Stimulated activated naive CD4-positive, alpha-beta T cell (primary cell): ENCODE measurements at places on chromosomes 2 and 18.

DNA sequence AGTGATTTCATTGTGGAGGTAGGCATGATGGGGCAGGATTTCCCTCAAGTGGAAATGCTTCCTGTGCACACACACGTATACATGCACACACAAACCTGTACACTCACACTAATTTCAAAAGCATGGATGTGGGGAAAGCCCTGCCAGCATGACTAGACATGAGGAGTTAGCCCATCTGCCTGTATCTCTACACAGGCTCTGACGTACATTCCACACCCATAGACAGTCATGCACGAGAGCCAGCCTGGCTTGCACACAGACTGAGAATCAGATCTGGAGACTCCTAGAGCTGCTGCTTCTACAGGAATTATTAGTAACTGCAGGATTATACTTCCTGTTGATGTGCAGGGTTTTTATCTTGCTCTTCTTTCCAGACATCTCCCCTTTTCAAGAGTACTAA lies 27.3 kb upstream of the NFU1 start:
- DNase-seq, result no peak

DNA sequence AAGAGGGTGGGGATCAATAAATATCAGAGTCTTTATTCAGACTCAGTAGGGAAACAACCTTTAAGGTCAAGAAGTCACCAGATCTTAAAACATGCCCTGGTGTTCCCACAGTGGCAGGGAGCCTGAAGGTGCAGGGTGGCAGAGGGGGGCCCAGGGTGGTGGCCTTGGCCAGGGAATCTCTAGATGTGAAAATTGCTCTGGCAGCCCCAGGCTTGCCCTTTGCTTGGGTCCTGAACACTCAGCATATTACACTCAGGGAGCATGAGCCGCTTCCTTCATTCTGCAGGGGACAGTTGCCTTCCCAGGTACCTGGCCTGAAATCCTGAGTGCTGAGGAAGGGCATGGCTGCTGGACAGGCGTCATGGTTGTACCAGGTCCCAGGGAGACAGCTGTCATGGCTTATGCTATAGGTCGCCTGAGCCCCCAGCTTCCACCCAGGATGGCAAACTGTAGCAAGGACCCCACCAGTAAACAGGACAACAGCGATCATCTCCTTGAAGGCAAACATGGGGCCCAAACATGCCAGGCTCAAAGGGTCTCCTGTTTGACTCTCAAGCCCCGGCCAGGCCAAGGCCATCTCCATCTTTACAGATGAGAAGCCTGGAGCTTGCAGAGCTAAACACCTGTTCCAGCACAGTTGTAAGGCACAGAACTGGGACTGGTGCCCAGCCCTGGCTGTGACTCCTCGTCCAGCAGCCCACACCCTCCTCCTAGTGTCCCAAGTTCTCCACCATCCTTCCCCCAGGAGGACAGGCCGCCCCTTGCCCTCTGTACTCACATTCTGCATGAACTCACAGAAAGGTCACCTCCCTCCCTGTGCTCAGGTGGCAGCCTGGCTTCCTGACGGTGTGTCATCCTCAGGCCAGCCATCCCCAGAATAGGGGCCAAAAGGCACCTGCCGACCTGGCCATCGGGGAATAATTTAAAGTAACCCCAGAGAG lies 14.6 kb downstream of the ABCG8 start:
- DNase-seq, result no peak

DNA sequence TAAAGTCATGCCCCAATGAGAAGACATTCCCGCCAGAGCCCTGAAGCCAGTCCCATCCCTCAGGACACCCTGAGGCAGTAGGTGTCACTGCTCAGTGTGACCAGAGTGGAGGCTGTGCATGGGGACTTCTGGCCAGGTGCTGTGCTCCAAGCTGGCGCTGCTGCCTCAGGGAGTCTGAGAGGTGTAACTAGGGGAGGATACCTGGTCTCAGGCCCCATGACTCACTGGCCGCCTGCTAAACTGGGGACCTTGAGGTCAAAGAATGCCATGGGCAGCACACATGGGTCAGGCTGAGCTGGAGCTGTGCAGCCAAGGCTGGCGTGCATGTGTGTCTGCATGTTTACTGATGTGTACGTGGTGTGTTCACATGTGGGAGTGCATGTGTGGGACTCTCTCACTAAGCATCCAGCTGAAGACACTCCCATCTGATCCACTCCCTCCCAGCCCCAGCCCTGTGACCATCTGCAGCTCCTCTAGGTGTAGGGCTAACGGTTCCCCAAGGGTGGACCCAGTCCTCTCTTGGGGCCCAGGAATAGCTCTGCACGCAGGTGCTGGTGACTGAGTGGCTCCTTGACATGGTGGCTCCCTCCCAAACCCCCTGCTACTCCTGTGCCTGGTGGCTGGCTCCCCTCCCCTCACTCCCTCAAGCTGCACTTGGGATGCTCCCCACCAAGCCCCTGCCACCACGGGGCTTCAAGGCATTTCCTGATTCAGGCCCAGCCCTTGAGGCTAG lies 16.5 kb downstream of the HS6ST1 start:
- no peak for DNase-seq

DNA sequence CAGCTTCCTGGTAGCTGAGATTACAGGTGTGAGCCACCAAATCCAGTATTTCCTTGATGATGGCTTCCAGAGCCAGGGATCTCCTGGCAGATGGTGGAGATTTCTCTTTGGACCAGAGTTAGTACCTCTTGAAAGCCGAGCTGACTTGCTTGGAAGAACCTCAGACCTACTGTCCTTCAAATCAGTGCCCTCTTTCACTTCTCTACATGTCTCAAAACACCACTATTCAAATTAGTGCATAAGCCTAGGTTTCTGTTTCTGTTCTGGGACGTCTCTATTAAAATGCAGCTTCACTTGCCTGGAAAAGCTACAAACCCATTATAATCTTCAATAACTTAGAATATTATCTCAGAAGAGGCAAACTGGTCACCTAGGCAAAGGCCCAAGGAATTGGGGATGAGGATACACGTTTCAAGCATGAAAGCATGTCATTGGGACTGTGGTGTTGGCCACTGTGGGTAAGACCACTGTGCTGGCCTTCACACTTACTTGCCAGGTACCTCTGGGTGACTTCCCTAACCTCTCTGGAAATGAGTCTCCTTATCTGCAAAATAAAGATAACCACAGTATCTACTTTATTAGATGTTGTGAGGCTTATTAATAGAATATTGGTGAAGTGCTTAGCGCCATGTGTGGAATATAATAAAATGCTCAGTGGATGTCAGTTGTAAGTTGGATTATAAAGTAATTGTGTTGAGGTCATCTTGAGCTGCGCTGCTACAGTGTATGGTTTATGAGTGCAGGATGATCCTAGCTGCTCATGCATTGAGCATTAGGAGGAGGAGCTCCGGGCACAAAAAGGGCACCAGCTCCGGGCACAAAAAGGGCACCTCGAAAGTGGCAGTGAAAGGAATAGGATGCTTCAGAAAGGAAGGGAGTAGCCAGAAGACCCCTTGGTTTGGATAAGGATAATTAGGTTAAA lies 84.5 kb downstream of the DOCK10 start:
- DNase-seq, result no peak

GRCh38 chr2:84628486-84628885 lies 112.2 kb downstream of the DNAH6 start:
- DNase-seq, result no peak

DNA sequence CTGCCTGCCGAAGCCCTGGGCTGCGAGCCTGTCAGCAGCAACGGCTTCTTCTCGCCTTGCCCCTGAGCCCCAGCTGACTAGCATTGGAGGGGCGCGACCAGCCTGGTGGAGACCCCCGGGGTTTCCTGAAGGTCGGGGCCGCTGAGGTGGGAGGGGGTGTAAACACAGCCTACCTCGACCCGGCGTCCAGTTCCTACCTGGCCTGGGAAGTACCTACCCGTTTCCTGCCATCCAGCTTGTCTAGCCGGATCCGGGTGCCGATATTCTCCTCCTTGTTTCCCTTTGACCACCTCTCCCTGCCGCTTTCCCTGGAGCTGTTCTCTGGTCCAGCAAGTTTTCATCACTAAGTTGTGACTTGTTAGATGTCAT lies 511 bp downstream of the MOB4 start:
- no peak for DNase-seq

- no peak for DNase-seq
Observed at GRCh38 chr2:19458427-19459003, 100.1 kb upstream of the OSR1 start.

DNA sequence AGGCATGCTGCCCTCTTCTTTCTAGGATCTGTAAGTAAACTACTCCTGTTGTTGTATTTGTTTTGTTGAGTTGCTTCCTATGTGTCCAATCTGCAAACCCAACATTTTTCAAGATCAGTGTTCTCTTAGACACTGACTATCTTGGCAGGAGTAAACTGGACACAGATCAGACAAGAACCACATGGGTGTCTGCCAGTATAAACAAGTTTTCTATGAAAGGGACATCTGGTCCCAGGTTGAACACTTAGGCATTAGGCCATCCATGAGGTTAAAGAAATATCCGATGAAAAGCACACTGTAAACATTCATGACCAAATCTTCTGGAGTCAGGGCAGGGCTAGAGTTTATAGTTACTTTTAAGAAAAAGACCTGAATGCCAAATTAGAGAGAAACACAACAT lies 441.8 kb downstream of the NYAP2 start:
- DNase-seq, result no peak

DNA sequence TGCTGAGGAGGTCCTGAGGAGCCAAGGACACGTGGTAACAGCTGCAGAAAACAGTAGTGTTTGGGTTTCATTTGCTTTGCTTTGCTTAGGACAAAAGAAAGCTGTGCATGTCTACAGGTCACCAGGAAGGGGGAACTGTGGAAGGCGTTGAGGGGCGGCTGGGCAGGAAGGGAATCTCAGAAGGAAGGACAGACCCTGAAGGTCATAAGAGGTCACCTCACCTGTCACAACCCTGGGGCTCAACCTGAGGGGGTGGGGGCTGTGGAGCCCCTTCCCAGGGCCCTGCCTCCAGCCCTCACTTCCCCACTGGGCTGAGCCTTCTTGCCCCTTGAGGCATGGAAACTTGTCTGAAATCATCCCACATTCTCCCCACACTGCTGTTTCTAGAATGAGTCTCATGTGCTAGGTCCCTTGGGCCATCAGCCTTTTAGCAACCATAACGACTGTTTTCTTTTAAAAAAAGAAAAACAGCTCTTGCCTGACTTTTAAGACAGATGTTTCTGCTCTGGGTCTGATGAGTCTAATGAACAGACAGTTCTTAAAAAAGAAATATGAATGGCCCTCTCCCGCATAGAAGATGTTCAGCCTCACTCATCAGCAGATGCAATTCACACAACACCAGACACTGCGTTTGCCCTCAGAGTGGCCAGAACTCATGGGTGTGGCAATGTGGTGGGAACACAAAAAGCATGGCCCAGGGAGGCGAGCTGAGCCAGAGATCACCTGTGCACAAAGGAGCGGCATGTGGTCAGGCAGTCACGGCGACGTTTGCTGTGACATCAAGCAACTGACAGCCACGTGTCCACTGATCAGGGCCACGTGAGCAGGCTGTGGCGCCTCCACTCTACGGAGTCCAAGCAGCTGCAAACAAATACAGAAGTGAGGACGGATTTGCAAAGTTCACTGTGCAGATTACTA lies 84.0 kb downstream of the SEPTIN10 start:
- DNase-seq, result no peak

DNA sequence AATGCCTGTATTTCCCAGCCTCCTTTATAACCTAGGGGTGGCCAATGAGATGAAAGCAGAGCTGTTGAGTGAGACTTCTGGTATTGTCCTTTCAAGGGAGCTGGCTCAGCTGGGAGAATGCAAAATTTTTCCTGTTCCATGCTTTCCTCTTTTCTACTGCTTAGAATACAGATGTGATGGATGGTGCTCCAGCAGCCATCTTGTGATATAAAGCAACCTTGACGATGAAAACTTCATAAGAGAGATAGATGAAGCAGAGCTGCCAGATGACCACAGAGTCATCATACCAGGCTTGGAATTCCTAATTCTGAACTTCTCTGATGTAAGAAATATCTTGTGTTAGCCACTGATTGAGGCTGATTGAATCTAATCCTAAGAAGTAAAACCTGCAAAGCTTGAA lies 11.9 kb upstream of the INHBB start:
- DNase-seq, result no peak

DNA sequence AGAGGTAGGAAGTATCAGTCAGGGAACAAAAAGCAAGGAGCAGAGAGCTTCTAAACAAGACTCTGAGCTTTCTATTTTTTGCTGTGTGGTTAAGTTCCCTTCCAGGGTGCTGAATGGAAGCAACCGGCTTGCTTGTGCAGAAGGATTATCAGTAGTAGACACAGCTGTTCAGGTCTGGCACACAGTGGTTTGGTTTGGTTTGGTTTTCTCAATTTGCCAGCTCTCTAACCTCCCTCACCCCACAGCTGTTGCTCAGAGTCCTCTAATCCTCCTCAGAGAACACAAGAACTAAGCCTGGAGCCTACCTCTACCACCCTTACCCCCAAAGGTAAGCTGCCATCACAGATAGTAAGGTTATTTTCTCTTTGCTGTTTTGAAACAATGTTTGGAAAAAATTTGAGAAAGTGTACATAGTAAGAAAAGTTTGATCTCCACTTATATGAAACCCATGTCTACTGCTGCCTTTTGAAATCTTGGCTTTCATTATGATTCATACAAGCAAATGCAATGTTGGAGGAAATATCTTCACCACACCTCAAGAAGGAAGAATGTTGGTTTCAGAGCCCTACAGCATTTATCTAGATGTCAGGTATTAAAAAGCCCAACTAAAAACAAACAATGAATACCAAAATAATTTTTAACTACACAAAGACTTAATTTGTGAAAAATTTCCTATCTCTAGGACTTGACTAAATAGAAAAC lies 255.3 kb downstream of the NR4A2 start:
- no peak for DNase-seq
